ENCODE measurements at places on chromosomes 7 and 10.
A peak's percentile ranks its signal among the peaks of the same experiment; 100 is the strongest.

DNA sequence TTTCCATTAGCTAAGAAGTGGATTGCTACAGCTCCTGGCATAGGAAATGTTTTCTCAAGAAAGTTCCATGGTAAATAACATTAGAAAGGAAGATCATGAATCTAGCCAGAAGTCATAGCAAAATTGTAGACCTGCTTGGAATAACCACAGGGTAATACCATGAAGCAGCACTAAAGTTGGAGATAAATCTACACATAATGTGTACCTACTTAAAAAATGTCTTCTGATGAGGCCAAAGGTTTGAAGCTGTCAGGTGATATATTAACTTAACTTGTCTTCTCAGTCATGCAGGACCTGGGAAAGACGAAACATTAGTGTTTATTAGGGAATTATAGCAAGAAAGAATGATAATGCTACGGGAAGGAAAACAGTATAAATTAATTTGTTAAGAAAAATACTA, 6.3 kb downstream of the CISD1 start:
- no peak for DNase-seq

- no peak for DNase-seq
Observed at GRCh38 chr7:16646472-16647072, 591 bp downstream of the BZW2 start.

GRCh38 chr7:7256731-7257274, 74.5 kb downstream of the C1GALT1 start:
- DNase-seq, result no peak

GRCh38 chr10:63543576-63543962, 22.4 kb downstream of the REEP3 start:
- DNase-seq, result no peak

- DNase-seq, result no peak
Observed at GRCh38 chr7:22168129-22168634, 188.8 kb downstream of the RAPGEF5 start.

DNA sequence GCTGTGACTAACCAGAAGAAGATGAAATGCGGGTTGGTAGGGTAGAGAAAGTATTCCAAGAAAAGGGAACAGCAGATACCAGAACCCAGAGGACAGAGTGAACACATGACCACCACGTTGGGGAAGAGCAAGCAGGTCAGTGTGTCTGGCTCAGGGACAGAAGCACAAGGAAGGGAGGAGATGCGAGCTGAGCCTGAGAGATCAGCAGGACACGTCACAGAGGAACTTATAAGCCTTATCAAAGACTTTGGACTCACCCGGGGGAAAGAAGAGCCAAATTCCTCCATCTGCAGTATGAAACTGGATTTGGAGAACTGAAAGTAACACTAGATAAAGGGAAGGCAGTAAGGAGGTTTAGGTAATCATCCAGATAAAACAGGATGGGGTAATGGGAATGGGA, 232.1 kb upstream of the NPVF start:
- no peak for DNase-seq

DNA sequence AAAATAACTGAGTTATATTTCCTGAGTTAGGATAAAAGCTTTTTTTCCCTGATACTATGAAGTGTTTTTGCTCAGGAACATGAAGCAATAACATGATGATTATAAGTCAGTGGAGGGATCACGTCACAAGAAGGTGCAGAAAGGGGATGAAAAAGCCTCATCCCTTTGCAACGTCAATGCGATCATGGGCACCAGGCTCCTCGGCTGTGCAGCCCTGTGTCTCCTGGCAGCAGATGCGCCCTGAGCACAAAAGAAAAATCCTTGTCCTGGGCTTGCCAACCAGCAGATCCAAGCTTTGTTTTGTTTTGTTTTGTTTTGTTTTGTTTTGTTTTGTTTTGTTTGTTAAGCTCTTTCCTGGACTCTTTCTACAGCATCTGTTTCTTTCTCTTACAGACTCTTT, 103.5 kb upstream of the PRSS1 start:
- DNase-seq, result no peak

GRCh38 chr7:1725766-1726630, 55.9 kb downstream of the ELFN1 start:
- no peak for DNase-seq

DNA sequence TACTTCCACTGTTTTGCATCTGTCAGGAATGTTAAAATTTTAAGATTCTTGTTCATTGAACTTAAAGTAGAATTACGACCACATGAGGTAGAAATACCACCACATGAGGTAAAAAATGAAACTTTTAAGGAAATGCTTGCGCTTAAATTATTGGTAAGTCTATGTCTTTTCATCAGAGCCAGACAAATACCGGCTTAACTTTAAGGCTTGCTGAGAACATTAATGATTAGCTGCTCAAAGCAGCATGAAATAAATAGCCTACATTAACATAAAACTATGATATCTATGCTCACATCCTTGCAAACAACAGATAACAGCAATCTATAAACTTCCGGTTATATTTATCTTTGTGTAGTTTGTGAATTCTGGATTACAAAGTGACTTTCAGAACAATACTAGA, 26.9 kb upstream of the SCIN start:
- no peak for DNase-seq

DNA sequence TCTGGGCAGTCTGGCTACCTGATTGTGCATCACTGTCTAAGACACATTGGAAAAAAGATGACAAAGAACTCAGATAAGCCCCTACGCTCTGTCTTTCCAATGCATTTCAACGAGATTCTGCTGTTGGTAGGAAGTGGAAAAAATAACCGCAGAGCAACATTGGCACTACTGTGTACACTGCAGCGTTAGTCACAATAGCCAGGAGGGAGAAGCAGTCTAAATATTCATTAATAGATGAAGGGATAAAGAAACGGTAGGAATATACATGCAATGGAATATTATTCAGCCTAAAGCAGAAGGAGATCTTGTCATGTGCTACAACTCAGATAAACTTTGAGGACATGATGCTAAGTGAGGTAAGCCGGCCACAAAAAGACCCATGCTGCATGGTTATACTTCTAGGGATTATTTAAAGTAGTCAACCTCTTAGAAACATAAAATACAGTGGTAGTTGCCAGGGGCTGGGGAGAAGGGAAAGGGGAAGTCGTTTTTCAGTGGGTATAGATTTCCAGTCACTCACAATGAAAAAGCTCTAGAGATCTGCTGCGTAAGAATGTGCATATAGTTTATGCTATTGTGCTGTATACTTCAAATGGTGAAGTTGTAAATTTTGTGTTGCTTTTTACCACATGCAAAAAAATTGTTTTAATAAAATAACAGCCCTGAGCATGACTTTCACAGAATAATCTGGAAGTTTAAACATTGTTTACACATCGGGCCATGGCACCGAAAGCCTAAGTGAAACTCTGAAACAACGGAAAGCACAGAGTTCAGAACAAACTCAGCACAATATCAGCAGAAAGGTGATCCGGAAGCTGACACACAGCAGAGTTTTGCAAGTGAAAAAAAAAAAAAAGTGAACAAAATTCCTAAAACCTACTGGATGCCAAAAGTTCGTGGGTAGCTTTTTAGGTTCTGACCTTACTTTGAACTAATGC, 40.1 kb downstream of the ELMO1 start:
- DNase-seq, result no peak

DNA sequence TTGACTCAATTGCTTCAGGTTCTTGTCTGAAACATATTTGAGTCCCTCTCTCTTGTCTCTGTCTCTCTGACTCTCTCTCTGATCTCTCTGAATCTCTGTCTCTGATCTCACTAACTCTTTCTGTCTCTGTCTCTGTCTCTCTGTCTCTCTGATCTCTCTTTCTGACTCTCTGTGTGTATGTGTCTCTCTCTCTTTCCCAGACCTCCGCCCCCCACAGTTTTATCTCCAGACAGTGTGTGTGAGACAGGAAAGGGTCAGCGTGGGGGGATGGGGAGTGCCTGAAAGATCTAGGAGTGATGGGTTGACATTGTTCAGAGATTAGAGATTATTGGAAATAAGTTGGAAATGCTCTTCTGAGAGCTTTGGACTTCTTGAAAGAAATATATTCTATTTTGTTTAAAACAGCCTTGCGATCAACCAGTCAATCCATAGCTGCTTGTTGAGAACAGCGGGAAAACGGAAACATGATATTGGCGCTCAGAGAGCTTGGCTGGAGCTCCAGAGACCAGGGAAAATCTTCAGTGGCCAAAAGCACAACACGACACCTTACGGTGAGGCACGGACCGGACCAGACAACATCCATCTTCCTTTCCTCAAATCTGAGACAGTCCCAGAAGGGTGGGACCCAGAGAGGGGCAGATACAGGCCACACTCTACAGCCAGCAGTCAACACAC, 35.5 kb downstream of the CALML3 start:
- DNase-seq, result no peak

GRCh38 chr10:90865401-90865800, 6.4 kb upstream of the RPP30 start:
- no peak for DNase-seq

DNA sequence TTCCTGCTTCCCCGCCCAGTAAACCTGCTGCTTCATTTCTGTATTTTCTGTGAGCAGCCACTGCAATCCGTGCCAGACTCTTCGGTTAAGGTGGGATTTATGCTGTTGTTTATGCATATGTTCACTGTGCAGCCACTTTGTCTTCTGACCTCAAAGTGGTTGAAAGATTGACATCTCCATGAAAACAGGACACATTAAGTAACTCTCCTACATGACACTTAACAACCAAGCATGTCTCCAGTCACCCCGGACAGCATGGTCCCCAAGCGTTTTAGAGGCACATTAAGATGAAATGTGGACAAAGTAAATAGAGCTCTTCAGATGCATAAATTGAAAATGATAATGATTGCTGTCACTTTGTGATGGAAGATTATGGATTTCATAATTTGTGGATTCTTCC, 421.3 kb downstream of the GFRA1 start:
- no peak for DNase-seq

- no peak for DNase-seq
Observed at GRCh38 chr10:120012566-120012965, 120.0 kb downstream of the SEC23IP start.

DNA sequence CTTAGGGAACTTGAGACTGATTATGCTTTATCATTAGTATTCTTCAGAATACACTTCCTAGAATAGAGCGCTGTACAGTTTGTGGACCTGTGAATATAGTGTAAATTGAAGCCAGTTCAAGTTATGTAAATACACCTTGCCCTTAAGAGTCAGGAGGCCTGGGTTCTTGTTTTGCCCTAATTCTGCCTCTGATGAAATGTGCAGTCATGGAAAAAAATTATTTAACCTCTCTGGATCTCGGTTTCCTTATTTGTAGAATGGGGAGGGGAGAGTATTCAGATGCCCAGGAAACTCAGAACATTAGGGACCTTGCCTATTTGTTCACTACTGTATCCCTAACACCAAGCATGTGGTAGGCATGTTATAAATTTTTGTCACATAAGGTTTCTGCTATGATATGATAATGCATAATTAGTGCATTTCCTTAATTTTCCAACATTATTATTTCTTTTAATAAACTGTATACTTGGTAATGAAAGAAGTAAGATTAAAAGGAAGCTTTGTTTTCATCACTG, 1.3 kb downstream of the EXOC6 start:
- no peak for DNase-seq

- DNase-seq, result peak; percentile 33
Observed at GRCh38 chr7:129958643-129959470, 6.1 kb upstream of the UBE2H start.

GRCh38 chr10:77564731-77565589, 72.6 kb downstream of the KCNMA1 start:
- DNase-seq, result no peak

GRCh38 chr10:551373-552252, 137.9 kb downstream of the DIP2C start:
- DNase-seq, result no peak

DNA sequence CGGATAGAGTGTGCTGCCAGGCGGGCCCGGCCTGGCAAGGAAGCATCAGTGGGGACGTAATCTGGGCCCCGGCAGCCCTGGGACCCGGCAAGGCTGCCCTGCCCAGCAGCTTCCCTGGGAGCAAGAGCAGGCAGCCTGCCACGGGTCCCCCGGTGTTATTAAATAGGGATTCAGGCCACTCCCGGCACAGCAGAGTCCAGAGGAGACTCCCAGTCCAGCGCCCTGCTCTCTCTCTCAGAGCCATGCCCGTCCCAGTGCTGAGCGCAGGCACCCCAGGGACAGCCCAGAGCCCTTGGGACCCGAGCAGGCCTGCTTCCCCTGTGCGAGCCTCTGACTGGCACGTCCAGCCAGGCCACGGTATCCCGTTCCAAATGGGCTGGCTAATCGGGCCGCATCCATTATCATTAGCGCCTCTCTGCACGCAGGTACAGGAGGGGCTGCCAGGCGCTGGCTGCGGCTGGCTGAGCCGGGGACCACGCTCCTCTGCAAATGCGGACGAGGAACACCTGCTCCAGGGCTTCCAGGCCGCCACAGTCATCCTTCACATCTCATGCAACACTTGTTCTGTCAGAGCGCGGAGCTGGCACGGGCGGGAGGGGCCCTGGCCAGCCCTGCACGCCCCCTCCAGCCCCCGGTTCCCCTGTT, 344.2 kb upstream of the MKI67 start:
- no peak for DNase-seq

DNA sequence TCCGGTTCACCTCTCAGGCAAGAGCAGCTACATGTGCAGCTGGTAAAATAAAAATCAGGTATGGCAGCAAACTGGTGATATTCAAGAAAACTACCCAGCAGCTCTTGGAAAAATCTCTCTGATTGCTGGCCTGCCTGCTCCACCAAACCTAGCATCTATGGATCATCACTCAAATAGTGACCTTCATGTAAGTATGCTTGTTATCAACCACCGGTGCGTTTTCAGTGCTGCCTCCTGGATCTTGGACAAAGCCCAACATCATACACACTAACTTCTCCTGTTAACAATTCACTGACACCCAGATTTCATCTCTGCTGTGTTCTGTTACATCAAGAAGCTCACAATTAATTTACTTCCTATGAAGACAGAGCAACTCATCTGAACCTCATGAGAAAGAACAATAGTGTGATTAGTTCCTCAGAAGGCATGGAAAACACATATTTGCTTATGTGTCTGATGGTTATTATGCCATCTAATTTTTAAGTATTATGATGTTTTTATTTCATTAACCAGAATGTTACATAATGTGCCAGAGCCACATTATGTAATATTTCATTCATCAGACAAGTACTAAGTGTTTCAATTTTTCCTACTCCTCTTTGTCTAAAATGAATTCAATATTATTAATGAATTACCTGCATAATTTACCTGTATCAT, 8.8 kb downstream of the CDK6 start:
- no peak for DNase-seq

DNA sequence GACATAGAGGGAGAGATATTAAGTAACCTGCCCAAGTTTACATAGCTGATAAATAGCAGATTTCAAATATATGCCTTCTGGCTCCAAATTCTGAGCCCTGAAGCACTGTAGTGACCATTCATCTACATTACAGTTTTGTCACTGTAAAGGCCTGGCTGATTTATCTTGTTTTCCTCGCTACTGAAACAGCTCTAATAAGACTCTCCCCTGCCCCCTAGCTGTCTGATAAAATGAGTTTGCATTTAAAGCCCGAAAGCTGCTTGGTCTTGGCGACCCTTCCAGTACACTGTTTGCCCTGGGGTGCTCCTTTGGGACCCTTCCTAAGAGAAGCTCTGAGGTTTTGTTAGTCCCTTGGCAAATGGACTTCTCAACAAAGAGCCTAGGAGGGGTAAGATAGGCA, 59.7 kb upstream of the RAB11FIP2 start:
- DNase-seq, result no peak

- no peak for DNase-seq
Observed at GRCh38 chr7:126179916-126180315, 1072.8 kb downstream of the GRM8 start.

Data from AG04449 (cell line).